ENCODE measurements at places on chromosomes 1 and 21. TPM values are rescaled to one million over a fixed set of nuclear protein-coding genes. Genes with fewer than 3 reads are reported as not detected.

ACTL8 gene
- total RNA-seq, result not detected

GUCA2A gene
- not detected for total RNA-seq

LGR6 gene
- total RNA-seq, result not detected

EDARADD gene
- total RNA-seq, result not detected

IL24 gene
- not detected for total RNA-seq

GPR25 gene
- not detected for total RNA-seq

DMRTA2 gene
- total RNA-seq, result not detected

PRAMEF13 gene
- not detected for total RNA-seq

SPRR2E gene
- not detected for total RNA-seq

CELA3B gene
- not detected for total RNA-seq

VTCN1 gene
- not detected for total RNA-seq

EFCAB7 gene
- 3.4 TPM for total RNA-seq

PADI2 gene
- not detected for total RNA-seq

All from endothelial cell of coronary artery (primary cell).